ENCODE measurements at places on chromosomes 3 and 15.

GRCh38 chr3:141106842-141107241, 55.7 kb downstream of the SPSB4 start:
- DNase-seq = no peak

DNA sequence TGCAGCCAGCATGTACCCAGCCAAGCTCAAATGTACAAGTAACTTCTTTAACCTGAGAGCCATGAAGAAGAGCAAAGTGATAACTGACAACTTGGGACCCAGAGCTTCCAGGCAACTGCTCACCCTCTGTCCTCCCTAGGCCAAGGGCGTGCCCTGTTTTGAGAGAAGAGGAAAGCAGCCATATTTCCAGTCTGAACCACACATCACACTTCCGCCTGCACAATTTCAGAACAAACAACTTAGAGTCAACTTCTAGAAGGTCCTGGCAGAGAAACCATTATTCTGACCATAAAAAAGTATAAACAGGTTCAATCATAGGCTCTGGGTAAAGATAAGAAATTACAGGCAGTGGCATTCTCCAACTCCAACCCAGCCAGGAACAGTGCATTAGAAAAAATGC, 50.1 kb downstream of the ITGB5 start:
- DNase-seq = no peak

DNA sequence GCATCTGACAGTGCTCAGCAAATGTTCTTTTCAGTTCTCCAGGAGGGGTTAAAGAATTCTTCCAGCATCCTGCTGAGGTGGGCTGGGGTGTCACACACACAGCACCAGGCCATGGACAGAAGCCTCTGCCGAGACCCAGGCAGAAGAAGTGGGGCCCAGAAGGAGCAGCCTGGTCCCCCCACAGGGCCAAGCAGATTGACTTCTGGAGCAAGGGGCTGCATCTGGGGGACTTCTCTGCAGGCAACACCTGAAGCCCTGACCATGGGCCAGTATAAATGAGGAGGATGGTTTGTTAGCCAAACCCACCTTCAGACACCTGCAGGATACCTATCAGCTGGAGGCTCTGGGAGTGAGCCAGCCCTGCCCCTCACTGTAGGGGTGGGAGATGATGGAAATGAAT, 16.2 kb upstream of the TMEM40 start:
- DNase-seq = no peak

- no peak for DNase-seq
Measured at GRCh38 chr3:108595321-108595720, 5.8 kb downstream of the DZIP3 start.

- DNase-seq = no peak
Measured at GRCh38 chr3:167095976-167096375, 284.1 kb downstream of the ZBBX start.

DNA sequence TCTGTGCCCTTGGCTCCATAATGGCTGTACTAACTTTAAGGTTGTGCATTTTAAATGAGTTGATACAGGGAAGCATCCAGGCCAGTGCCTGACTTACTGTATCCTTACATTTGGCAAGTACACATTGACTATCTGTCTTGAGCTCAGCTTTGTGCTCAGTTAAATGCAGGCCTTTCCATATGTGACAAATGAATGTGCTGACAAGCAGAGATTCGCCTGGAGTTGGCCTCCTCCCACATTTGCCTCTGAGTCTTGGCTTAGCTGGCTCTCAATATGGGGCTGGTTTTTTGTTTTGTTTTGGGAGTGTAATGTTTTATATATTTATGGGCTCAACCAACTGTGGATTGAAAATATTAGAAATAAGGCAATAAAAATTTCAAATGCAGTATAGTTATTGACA, 29.7 kb downstream of the TRIM71 start:
- DNase-seq = no peak

- no peak for DNase-seq
Measured at GRCh38 chr15:99857836-99858235, 124.6 kb upstream of the LYSMD4 start.

GRCh38 chr15:37679627-37680026, 254.8 kb upstream of the TMCO5A start:
- no peak for DNase-seq

- no peak for DNase-seq
Measured at GRCh38 chr3:99902091-99902490, 84.4 kb downstream of the CMSS1 start.

- peak; percentile 59 for DNase-seq
Measured at GRCh38 chr3:8516047-8516661, 14.5 kb downstream of the LMCD1 start.

GRCh38 chr3:191499307-191500080, 38.5 kb downstream of the PYDC2 start:
- peak; percentile 22 for DNase-seq

DNA sequence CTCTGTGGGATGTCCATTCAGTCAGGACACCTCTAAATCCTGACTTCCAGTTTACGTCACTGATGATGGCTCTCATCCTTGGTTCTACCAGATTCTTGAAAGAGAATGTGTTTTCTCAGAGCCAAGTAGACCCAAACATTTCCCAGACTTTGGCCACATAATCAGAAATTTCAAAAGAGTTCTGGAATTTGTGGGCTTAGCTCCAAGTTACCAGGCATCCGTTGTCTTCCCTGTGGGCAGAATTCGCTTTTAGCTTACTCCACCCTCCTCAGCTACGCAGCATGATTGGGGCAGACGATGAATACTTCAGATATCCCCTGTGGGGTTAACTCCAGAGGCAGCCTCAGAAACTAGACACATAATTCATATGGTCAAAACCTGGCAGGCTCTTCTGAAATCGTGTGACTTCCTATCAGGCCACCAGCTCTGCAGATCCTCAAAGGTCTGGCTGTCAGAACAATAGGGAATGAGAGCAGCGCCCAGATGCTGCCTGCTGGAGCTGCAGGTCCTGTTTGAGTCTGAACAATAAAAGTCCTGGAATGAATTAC, 30.6 kb downstream of the CRTC3 start:
- DNase-seq = peak; percentile 51

DNA sequence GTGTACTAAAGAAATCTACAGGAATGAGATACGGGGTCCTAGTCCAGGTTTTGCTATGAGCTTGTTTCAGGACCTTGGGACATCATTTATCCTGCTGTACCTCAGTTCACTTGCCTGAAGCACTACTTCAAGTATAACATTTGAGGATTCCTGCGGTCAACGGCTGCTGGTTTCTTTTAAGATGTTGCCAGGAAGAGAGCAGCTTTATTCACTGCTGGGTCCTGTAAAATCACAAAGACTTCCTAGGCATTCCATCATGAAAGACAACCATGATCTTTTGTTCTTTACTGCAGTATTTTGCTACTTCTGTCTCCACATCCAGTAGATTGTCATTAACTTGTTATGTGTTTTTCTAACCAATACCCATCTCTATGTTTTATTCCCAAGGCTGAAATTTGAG, 61.0 kb upstream of the PYDC2 start:
- no peak for DNase-seq

DNA sequence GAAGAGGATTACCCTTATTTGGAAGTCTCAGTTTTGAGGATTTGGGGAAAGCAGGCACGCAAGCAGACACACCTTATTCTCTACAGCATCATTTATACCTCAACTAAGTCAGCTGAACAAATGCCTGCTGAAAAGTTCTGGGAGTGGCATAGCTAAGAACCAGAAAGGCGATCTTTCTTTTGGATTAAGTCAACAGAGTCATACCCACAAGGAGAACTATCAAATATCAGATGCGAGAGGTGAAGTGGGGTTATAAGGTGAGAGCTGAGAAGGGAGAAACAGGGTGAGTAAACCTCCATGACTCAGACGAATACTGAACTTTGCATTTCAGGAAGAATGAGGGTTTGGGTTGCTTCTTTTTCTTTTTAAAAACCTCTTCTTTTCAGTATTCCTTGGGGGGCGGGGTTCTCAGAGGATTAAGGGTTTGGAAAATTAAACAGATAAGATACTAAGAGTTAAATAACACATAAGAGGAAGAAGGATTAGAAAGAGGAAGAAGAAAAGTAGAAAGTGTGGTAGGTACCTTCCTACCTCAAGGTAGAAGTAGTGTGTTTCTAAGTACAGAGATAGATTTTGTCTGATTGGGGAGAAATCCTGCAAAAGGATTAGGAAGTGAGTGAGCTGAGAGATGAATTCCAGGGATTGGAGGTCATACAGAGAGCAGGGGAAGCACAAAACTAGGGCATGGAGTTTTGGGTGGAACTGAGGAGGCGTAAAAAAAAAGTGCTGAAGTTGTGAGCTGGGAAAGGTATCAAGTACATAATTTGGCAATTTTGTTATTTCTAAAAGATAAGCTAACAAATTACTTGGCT, 41.3 kb upstream of the ICE2 start:
- no peak for DNase-seq

DNA sequence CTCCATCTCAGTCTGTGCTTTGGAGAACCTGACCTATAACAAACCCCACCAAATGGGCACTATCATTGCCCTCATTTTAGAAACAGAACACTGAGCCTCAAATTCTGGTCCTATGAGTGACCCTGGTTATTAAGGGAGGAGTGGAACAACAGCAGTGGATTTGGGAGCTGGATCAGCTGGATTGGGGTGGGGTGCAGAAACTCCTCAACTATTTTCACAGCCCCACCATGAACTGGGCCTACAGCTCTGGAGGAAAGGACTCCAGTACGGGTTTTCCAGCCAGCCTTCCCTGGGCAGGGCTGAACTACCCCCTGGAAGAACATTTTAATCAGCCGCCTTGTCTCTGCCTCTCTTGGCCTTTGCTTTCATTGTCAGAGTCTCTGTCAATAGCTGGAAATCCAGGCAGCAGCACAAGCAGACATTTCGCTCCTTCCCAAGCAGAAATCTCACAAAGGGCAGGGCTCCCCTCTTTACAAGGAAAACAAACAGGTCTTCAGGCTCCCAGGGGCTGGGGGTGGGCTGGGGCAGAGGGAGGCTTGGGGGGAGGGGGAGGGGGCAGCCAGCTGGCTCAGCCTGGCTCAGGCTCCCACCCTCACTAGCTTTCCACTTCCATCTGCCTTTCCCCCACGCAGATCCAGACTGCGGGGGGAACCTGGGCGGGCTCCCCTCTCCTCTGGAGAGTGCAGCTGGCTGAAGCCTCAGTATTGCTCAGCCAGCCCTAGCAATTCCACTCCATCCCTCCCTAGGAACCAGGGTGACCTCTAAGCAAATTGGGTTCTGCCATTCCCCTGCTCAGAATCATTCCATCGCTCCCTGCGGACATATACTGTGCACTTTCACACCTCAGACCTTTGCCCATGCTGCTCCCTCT, 13.7 kb upstream of the TLE3 start:
- peak; percentile 86 for DNase-seq

DNA sequence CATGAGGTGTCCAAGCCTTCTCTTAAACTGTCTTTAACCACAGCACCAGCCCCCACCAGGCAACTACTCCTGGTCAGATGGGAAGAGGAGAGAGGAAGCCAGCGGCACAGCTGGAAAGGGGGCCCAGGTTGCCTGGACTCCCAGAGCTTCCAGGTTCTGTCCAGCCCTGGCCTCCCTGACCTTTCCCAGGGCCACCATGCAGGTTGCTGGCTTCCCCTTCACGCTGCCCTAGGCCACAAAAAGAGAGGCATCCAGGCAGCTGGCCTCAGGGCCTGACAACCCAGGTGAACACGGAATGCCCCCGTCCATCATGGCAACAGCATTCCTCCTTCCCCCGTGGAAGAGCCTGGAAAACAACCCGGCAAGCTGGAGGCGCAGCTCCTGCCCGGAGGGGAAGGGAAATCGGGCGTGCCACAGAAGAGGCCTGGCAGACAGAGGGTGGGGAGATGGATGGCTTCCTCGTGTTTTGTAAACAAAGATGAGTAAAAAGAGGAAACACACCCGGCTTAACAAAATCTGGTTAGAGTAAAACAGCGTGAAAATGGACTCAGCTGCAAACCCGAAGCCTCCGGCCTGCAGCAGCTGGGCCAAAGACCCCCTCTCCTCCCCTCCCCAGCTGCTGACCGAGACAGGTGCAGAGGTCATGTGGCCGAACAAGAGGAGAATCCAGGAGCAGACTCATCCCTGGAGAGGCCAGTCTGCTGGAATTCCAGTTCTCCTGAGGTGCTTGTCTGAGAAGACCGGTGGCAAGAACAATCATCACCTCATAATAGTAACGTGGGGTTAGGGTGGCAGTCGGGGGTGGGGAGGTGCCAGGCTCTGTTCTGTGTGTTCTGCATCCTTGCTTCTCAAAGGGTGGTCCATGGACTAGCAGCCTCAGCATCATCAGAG, 15.5 kb downstream of the BMF start:
- no peak for DNase-seq

DNA sequence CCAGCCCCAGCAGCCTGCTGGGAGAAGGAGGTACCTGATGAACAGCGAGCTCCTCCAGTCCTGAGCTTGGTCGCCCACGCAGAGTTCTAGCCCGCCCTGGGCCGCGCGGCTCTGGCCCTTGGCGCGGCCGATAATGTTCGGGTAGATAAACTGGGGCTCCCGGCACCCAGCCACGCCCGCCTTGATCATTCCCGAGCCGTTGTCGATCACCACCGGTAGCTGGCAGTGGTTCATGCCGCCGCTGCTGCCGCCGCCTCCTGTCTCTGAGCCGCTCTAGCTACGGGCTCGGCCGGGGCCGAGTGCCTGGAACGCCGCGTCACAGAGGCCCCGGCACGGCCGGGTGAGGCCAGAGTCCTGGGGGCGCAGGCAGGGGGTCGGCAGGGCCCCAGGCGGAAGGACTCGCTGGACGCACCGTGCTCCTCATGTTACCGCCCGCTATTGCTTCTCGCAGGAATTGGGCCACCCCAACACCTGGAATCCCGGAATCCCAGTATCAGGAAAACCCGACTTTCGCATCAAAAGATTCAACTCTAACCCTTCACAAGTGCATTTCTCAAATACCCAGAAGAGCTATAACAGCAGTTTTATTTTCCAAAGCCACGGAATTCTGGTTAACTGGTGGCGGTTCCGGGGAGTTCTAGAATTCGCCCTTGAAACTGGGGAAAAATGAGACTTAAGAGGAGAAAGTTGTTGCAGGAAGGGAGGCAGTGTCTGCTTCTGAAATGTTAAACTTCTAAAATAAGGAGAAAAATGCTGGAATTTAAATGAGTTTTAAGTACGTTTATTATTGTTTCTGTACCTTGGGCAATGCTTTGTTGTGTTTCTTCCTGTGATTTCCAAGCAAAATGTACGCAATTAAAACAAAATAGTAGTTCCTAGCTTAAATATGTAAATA, at the start of gene ACTRT3:
TSS of gene ACTRT3 (minus strand) at position 275 of the 895 bp plus-strand sequence. CDS start at position 234, 41 bp downstream.
- DNase-seq = peak; percentile 60

- no peak for DNase-seq
Measured at GRCh38 chr3:47841786-47842349, 38.9 kb downstream of the DHX30 start.

- no peak for DNase-seq
Measured at GRCh38 chr15:60384053-60384452, 13.7 kb downstream of the ANXA2 start.

- DNase-seq = no peak
Measured at GRCh38 chr3:162338514-162338913, 841.9 kb downstream of the OTOL1 start.

DNA sequence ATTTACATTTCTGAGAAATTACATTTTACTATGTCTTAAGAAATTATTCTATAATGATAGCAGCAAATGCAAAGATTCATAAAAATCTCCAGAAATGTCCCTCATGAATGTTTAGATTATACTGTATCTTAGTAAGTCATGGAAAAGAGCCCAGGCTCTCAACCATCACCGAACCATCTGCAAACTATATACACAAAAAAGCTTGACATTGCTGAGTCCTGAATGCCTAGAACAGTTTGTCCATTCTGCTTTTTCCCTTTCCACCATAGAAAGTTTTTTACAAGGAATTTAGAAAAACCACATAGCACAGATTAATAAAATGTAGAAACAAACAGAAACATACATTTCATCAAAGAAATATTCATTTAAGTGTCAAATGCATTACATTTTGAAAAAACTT, 83.6 kb downstream of the MYO9A start:
- no peak for DNase-seq

- DNase-seq = no peak
Measured at GRCh38 chr3:153910387-153910786, 210.8 kb upstream of the ARHGEF26 start.

- no peak for DNase-seq
Measured at GRCh38 chr3:12716605-12717151, 42.4 kb downstream of the TMEM40 start.
